ENCODE measurements at places on chromosomes 4 and X.

- DNase-seq: no peak
Measured at GRCh38 chr4:15899511-15899910, 39.0 kb downstream of the FGFBP1 start.

- DNase-seq: no peak
Measured at GRCh38 chrX:68681443-68681941, 34.0 kb downstream of the STARD8 start.

GRCh38 chr4:146638786-146639505 is at the start of gene POU4F2:
TSS of gene POU4F2 (plus strand) at chr4:146638893. CDS start at chr4:146639141, 248 bp downstream.
- no peak for DNase-seq

GRCh38 chrX:142998447-142999198 is 27.1 kb upstream of the SPANXN4 start:
- DNase-seq: no peak

DNA sequence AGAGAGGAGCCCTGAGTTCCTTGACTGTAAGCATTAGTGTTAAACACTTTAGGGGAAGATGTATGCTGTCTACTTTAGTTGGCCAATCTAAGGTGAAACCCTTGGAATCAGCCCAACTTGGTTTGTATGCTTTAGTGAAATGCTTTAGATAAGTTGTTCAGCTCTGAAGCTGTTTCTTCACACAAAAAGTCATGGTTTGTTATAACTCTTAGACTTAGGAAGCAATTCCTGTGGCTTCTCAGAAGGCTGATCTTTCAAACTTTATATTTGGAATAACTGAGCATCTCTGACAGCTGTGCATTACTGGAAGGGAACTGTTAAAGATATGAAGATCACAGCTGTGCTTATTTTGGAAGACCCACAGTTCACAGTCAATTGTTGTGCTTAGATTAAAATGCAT is 714.1 kb downstream of the FAT4 start:
- no peak for DNase-seq

DNA sequence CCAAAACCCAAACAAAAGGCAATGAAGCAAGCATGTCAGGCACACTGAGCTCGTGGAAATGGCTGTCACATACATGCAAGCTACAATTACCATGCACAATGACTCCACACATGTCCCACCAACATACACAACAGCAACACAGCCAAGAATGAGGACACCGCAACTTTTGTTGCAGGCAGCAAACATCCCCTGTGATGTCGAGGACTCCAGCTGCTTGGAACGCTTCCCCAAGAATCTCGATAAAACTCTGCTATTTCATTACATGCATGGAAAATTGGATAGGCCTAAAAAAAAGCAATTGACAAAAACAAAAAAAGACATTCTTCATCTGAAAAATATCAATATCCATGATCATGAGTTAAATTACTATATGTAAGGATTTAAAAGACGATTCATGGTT is 11.8 kb downstream of the ANOS1 start:
- DNase-seq: no peak

DNA sequence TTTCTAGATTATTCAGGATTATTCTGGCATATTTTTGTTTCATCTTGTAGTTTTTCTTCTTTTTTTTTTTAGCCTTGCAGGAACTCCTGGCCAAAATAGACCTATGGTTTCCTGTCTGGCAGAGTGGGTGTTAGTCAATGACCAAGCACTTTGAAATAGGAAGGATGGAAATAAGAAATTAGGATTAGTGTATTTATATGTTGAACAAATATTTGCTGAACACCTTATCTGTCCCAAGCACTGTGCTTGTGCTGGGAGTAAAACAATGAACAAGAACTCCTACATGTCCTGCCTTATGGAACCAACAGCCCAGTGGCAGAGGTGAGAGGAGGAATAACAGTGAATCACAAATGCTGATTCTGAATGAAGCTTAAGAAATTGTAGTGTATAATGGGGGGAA is 4.5 kb downstream of the MMRN1 start:
- no peak for DNase-seq

DNA sequence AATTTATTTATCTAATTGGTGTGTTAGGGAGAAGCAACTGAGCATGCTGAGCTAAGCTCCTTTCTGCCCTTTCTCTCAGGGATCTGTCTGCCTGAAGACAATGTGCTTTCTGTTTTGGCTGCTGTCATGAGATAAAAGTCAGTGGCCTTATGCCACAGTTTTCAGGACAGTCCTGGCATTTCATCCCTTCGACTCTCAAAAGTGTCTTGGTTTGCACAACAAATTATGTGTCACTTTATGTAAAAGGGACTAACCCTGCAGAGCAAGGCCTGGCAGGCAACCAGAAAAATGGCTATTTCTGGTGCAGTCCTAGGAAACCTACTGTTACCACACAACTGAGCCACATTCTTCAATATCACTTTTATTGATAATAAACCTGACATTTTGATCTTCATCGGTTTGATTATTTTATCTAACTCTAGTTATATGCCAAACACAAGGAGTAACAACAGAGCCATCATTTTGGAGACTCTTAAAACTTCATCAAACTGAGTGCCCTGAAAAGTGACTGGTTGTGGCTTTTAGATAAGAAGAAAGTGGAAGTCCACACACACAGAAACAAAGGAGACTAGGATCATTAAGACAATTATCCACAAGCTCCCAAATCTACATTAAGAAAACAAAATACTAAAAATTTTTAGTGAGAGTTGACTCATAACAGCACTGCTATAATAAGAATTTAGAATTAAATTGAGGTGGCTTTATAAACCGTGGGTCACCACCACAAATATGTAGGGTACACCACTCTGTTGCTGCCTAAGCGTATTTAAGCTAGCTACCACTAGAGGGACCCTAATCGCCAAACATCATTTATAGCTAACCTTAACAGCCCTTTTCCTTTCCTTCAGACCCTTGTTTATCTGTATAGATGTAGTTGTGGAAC is 95.9 kb upstream of the PTPN13 start:
- no peak for DNase-seq

GRCh38 chrX:13123247-13123856 is 78.9 kb upstream of the FAM9C start:
- DNase-seq: no peak

DNA sequence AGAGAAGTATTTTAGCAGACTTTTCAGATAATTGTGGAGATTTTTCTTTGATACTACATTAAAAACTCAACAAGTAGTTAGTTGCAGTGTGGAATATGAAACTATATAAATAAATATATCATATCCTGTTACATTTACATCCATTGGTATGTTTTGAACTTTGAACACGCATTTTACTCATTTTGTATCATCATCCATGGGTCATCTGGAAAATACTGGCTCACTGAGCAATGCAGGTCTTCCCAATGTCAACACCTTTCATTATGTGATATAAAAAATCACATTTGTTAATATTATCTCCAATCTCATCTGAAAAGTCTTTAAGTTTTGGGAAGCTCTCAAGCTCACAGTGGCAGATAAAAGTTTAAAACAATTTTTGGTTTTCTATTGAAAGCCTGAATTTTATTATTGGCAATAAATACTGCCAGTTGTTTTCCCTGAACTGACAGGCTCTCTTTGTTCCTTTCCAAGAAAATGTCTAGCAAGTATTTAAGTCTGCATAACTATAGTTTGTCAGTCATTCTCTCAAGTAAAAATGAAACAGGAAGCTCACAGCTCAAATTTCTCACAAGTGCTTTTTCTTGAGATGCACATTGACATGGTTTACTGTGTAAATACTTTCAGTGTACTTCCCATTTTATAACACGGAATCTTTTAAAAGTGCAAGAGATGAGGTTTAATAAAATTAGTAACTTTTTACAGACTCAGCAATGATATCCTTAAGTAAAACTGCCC is 183.5 kb upstream of the GPC4 start:
- DNase-seq: no peak

GRCh38 chr4:128544272-128544671 is 256.7 kb upstream of the PGRMC2 start:
- no peak for DNase-seq

DNA sequence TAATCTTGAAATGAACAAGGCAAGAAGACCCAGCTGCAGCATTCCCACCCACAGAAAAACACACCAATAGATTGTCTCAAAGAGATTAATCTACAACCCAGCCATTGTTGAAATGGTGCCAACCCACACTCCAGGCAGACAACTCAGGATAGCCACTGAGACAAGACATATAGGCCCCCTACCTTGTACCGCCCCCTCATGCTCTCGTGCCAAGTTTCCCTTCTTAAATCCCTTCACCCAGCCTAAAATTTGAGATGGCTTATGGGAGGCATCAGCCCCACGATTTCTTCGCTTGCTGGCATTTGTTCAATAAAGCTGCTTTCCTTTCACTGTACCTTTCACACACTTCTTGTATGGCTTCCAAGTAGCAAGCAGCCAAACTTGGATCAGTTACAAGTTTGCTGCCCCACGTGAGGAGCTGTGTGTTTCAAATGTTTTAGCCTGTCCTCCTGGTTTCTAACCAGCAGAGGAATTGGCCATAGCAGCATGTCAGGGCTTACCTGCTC is 1754.1 kb downstream of the C4orf33 start:
- DNase-seq: no peak

- DNase-seq: no peak
Measured at GRCh38 chrX:38293741-38294140, 33.6 kb downstream of the RPGR start.

DNA sequence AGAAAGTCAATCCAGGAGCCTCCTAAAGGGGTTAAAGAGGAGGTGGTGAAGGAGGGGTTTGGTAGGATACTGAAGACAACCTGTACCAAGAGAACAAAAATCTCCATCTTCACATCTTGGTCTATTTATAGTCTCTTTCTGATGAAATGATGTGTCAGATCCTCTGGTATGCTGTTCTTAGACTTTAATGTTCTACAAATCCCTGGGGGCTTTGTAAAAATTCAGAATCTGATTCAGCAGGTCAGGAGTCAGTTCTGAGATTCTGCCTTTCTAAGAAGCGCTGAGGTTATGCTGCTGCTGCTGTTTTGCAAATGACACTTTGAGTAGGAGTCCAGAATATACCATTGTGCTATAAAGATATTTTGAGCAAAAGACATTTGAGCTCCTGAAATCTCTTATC is 172.9 kb upstream of the GLRA2 start:
- DNase-seq: no peak

GRCh38 chrX:47933946-47934345 is 69.8 kb downstream of the ZNF182 start:
- DNase-seq: no peak

Measured in stimulated activated CD8-positive, alpha-beta memory T cell treated with anti-CD3 and anti-CD28 coated beads, Interleukin-15, amount 100 ng/mL, for 24 hours (primary cell).